ENCODE measurements at places on chromosomes 2 and 18.
A peak's percentile ranks its signal among the peaks of the same experiment; 100 is the strongest.

DNA sequence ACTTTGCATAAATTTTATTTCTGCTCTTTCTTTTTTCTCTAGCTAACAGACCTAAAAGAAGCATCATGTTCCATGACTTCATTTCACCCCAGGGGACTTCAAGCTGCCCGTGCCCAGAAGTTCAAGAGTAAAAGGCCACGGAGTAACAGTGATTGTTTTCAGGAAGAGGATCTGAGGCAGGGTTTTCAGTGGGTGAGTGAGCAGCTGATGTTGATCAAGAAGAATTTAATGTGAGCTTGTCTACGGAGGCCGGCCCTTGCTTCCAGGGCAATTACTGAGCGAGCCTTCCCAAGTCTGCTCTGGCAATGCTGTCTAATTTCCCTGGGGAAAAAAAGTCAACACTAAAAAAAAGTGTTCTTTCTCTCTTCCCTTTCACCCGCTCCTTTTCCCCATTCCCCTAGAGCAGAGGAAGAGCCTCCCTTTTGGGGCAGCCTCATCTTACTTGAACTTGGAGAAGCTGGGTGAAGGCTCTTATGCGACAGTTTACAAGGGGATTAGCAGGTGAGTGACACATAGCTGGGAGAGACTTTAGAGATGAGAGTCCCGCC lies 1.2 kb downstream of the CDK15 start:
- peak; percentile 86 for DNase-seq

GRCh38 chr18:44231936-44232335 lies 448.8 kb upstream of the SETBP1 start:
- no peak for DNase-seq

GRCh38 chr2:112784199-112785189 lies at the start of gene IL1A:
TSS of gene IL1A (minus strand) at chr2:112784493. CDS start at chr2:112783770, 723 bp downstream.
- DNase-seq, result peak; percentile 70

DNA sequence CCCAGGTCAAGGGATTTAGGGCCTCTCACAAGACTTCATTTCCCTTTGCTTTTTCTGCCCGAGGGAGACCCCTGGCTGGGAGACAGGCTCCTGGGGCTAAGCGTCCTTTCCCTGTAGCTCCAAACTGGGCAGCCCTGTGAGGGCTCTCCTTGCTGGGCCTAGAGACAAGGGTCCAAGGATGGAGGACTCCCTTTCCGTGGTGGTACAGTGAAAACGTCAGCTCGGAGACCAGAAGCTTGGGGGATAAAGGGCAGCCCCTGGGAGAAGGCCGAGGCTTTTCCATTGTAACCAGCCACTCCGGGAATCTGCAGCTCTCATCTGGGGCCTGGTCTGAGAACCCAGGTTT lies 2.3 kb downstream of the SIX2 start:
- no peak for DNase-seq

GRCh38 chr2:36357847-36358659 lies 2.5 kb downstream of the CRIM1 start:
- DNase-seq, result peak; percentile 88

DNA sequence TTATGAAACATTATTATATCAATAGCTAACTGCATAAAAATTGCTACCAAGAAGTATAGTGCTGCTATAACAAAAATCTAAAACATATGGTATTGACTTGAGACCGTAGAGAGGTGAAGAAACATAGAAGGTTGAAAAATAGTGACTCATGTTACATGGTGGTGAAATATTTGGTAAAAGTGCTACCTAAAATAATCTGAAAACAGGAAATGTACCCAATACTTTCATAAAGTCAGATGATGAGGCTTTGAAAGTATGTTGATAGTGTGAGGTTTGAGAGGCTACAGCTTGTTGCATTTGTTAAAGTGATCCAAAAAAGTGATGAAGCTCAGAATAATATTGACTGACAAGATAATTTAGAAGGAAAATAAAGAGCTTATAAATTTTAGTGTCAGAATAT lies 718.7 kb upstream of the SLC8A1 start:
- DNase-seq, result no peak

DNA sequence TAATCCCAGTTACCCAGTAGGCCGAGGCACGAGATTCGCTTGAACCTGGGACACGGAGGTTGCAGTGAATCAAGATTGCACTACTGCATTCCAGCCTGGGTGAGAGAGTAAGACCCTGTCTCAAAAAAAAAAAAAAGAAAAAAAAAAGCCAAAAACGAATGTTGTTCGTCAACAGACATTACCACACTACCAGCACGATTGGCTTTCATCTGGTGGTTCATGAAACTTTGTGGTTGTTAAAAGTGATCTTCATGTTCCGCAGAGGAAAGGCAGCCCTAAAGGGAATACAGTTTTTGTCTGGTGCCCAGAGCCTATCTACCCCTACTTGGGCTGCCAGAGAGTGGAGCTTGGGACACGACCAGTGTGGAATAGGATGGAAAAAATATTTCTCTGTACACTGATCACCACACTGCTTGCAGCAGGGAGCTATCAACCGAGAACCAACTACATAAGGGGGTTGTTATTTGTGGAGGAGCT lies 13.6 kb upstream of the CXCR4 start:
- no peak for DNase-seq

DNA sequence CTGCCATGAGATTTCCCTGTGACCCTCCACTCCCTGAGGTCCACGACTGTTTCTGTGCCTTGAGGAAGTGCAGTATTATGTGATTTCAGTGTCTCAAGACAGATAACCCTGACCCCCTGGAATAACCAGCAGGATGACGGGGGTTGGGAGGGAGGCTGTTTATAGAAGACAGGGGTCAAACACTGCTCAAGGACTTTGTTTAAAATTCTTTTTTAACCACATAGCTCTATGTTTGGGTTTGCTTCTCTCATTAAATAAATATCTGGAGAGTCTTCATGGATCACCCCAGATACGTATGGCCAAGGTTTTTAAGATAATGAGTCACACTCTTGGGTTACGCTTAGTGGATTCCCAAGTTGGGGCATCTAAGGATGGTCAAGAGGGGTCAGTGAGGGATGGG lies 523.8 kb upstream of the TNP1 start:
- DNase-seq, result peak; percentile 56

- no peak for DNase-seq
Observed at GRCh38 chr2:230721712-230722111, 9.1 kb downstream of the CAB39 start.

DNA sequence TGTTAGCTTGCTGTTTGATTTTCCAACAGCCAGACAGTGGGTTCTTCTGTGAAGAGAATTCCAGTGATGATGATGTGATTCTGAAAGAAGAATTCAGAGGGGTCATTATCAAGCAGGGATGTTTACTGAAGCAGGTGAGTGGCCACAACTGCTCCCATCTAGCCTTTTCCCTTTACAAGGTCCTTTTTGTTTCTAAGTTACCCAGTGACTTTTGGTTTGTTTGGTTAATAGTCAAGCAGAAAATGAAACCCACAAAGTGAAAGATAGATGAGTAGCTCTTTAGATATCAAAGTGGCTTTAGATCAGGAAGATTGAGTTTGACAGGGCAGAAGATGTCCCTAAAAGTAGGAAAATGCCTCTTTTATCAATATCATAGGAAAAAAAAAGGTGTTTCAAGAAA lies 23.3 kb downstream of the PLEK start:
- no peak for DNase-seq

- no peak for DNase-seq
Observed at GRCh38 chr2:238289574-238289973, 1.2 kb upstream of the PER2 start.

GRCh38 chr2:200421270-200421669 lies 88.6 kb downstream of the KCTD18 start:
- no peak for DNase-seq

DNA sequence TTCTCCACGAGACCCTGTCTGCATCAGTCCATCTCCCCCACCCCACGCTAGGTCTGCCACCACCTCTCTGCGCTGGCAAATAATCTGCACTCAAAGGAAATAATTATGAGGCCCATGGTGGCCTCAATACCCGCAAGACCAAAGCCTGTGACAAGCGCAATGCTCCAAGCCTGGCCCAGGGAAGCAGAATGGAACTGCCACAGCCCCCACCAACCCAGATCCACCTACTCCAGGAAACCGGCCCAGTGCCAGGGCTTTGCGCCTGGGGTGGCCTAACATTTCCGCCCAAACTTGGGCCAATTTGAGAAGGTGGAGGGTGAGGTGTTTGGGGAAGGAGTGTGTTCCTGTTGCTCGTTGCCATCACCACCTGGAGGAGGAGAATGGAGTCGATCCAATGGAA lies 26.0 kb upstream of the ATOH8 start:
- no peak for DNase-seq

GRCh38 chr2:103361712-103362111 lies 599.9 kb downstream of the TMEM182 start:
- DNase-seq, result no peak

All from astrocyte of the spinal cord (primary cell).